ENCODE measurements at places on chromosomes 16 and 17. TPM values are rescaled to one million over a fixed set of nuclear protein-coding genes. Genes with fewer than 3 reads are reported as not detected.
A peak's percentile ranks its signal among the peaks of the same experiment; 100 is the strongest.

The UNC45B gene
- not detected for total RNA-seq

The BBS2 gene
- total RNA-seq, result 35.5 TPM

The DBF4B gene
- total RNA-seq, result 44.8 TPM

The MIF4GD gene
- total RNA-seq, result 29.5 TPM

The TMEM235 gene
- total RNA-seq, result not detected

The AP1G1 gene
- 152 TPM for total RNA-seq

The CHD9NB gene
- 6.4 TPM for total RNA-seq

The HBM gene
- not detected for total RNA-seq

The ABCC12 gene
- not detected for total RNA-seq

The ENKD1 gene
- total RNA-seq, result 23.0 TPM

The GAST gene
- total RNA-seq, result not detected

The PLCG2 gene
- 3.4 TPM for total RNA-seq

The KRTAP1-5 gene
- total RNA-seq, result not detected

GRCh38 chr17:17348872-17349723, 45.9 kb downstream of the NT5M start:
- DNase-seq, result no peak

GRCh38 chr16:35295856-35296255, 1836.4 kb downstream of the TP53TG3F start:
- DNase-seq, result no peak

- no peak for DNase-seq
Measured at GRCh38 chr17:75194879-75195278, 10.6 kb upstream of the NUP85 start.

DNA sequence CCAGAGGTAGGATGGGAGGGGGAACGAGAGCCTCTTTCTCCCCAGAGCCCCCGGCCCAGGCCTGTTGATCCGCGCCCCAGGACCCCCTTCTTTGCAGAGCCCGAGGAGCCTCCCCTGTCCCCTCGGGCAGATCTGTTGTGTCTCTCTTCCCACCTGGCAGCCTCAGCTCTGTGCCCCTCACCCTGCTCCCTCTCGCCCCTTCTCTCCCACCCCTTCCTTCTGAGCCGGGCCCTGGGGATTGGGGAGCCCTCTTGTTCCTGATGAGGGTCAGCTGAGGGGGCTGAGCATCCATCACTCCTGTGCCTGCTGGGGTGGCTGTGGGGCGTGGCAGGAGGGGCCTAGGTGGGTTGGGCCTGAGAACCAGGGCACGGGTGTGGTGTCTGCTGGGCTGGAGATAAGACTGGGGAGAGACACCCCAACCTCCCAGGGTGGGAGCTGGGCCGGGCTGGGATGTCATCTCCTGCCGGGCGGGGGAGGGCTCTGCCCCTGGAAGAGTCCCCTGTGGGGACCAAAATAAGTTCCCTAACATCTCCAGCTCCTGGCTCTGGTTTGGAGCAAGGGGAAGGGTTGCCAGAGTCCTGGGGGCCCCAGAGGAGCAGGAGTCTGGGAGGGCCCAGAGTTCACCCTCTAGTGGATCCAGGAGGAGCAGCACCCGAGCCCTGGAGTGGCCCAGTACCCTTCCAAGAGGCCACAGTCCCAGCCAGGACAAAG, 65.4 kb downstream of the MRC2 start:
- peak; percentile 26 for DNase-seq

GRCh38 chr17:43328650-43329049, 70.1 kb upstream of the ARL4D start:
- DNase-seq, result no peak

GRCh38 chr16:5056352-5056751, 9.4 kb downstream of the C16orf89 start:
- DNase-seq, result peak; percentile 53

- DNase-seq, result no peak
Measured at GRCh38 chr16:27398894-27399853, 2.8 kb upstream of the IL21R start.

GRCh38 chr17:6495450-6496115, 51.3 kb downstream of the PIMREG start:
- no peak for DNase-seq

DNA sequence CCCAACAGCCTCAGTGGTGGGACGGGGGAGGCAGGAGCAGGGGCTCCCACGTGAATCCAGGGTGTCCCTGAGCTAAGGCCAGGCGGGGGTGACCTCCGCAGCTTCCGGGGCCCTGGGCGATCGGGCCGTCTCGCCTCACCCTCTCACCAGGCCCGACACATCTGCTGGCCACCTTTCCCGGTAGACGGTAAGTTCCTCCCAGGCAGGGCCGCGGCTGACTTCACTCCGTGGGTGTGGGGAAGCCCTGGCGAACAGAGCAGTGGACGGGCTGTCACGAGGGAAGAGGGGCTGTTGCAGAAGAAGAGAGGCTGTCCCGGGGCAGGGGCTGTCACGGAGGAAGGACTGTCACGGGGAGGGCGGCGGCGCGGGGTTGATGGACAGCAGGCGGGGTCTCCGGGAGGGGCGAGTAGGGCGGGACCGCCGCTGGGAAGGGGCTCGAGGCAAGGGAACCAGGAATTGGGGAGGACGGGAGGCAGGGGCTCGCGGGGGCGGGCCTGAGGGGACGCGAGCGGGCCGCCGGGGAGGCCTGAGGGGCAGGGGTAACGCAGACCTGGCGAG, 498 bp downstream of the PKMYT1 start:
- peak; percentile 48 for DNase-seq

DNA sequence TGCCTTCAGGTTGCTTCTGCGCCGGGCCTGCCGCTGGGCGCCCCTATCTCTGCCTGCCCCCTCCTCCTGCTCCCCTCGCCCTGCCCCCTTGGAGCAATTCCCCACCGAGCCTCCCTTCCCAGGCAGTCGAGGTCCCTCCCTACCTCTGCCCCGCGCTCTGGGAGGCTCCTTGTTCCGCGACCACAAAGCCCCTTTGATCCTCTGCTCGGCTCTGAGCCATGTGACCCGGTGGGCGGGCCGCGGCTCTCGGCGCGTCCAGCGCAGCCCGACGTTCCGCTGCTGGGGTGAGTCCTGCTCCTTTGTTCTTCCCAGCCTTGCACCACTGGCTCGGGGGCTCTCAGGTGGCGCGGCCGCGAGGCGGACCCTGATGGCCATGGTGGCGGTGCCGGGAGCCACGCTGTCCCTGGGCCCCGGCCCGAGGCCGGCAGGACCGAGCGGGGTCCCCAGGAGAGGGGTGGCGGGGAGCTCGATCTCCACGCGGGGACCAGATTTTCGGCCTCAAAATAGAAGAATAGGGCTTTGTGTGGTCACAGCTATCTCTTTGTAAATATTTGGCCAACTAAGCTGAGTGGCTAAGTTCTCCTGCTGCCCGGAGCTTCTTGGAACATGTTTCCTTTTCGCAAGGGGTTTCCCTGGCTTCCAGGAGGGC, 310.6 kb downstream of the SEC14L1 start:
- peak; percentile 92 for DNase-seq

DNA sequence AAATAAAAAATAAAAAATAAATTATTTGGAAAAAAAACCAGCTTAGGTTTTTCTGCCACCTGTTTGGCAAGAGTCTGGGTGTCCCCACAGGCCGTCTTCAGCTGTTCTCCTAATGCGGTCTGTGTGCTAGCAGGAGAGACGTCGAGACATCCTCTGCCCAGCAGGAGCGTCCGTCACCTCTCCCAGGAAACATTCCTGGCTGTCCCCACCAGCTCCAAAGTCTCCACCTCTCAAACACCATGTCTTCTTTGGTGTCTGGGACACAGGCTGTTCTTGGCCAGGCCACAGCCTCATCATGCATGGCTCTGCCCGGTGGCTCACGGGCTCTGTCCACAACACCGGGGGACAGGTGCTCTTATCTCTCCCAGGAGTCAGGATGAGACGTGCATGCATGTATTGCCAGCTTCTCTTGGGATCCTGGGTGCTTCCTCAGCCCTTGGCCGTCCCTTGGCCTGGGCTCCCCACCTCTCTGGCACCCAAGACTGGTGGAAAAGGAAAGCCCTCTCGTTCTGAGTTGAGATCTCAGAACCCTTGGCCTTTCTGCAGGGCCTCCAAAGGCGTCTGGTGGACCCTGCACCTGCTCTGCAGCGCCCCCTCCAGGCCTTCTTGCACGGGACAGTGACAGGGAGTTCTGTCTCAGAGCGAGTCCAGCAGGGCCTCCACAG, 84.9 kb upstream of the CBX4 start:
- DNase-seq, result peak; percentile 59

DNA sequence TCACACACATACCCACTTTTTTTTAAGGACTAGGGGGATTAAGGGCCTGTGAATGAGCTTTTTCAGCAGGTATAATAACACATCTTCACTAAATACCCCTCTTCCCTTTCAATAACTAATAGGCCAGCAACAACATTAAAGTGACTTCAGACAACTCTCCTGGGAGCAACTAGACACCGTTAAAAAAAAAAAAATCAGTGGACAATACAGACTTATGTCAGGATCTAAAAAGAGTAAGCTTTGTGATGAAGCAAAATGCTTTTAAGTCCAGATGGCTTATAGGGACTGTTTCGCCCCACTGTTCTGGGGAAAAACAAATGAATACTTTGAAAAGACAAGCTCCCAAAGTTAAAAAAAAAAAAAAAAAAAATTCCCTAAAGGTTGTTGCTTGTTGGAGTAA, 29.0 kb downstream of the SPAG9 start:
- no peak for DNase-seq

GRCh38 chr17:43550754-43551153, 4.6 kb upstream of the ETV4 start:
- DNase-seq, result no peak

GRCh38 chr17:60328679-60329078, 63.3 kb downstream of the USP32 start:
- DNase-seq, result no peak

DNA sequence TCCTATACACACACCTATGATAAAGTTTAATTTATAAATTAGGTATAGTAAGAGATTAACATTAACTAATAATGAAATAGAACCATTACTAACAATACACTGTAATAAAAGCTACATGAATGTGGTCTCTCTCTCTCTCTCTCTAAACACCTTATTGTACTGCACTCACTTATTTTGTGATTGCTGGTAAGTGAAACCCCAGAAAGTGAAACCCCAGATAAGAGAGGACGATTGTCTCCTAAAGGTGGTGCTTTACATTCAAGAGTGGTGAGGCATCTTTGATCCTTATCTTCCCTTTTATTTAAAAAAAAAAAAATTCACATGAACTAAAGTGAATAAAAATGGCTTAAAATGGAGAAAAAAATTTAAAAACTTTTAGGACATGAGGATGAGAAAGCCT, 80.1 kb upstream of the TRAP1 start:
- no peak for DNase-seq

DNA sequence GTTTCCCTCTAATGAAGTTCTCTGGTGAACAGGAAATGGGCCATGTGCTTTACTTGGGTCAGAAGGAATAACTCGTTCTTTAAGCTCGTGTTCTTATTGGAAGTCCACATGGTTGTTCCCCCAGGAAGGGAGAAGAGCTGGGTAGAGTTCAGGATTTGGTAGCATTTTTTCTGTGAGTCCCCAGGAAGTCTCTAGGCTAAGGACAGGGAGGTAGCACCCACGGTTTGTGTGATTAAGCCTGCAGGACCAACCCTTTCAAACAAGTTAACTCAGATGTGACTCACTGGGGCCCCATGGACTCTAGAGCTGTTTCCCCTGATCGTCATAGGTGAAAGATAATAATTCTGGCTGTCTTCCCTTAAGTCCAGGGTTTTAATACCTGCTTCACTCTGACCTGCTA, 16.4 kb downstream of the SAP30BP start:
- peak; percentile 63 for DNase-seq

GRCh38 chr17:39186481-39187002, 10.9 kb downstream of the CACNB1 start:
- no peak for DNase-seq

DNA sequence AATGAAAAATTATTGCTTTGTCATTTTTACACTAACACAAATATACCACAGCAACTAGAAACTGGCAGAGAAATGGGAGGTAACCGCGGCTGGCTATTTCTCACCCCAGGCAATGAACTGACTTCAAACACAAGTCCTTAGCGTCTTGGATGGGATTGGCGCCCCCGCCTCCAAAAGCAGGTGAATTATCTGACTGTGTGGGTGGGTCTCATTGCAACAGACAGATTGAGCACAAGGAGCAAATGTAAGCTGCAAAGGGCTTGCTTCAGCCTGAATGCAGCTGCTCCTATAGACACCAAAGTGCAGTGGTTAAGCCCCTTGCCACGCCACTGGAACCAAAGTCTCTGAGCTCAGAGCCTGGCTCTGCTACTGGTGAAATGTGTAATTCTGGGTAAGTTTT, 225.0 kb downstream of the XYLT1 start:
- DNase-seq, result no peak

GRCh38 chr16:5321930-5322329, 224.3 kb upstream of the EEF2KMT start:
- DNase-seq, result no peak

GRCh38 chr16:81610144-81610842, 165.7 kb downstream of the CMIP start:
- peak; percentile 51 for DNase-seq

DNA sequence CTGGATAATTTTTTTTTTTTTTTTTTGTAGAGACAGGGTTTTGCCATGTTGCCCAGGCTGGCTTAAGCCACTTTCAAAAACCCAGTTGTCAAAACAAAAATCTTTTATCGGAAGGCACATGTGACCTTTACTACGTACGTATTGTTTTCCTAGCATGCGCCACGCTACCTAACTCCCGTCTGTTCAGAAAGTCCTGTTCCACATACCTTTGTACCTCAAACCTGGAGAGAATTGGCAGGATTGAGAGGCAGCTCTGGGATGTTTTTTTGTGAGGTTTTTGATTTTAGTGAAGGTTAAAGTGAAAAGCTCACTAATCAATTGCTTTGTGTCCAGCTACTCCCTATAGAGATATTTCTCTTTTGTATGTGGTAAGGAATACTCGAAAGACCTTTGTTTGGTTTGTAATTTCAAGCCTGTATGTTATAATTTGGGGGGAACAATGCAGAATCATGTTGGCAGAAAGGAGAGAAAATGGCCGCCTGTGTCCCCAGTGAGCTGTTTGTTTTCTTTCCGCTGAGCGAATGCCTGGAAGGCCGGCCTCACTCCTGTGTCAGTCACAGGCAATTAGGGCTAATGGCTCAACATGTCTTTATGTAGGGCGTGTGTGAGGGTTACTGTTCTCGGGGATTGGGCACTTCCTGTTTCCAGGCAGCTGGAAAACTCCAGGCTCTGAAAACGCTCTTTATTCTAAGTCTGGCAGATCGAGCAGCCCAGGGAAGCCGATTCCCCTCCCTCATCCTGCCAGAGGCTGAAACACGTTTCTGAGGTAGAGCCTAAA, 60.8 kb upstream of the CLEC18A start:
- no peak for DNase-seq

DNA sequence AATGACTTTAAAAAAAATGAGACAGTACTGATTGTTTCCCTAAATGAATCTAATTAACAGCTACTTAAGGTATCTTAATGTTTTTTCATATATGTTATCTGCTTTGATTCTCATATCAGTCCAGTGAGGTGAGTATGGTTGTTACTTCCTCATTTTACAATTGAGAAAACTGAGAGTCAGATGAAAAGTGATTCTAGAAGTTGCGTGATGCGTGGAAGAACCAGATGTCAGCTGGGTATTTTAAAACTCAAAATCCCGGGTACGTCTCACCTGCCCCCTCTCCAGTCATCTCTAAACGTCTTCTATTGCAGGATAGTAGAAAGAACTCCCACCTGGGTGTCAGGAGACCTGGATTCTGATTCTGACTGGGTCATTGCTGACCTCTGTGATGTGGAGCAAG, 89.2 kb downstream of the MAP2K6 start:
- DNase-seq, result no peak

Measured in Calu3 (cell line).